Choroid plexus epithelial cell (primary cell): ENCODE measurements at places on chromosomes 7 and 10.
A peak's percentile ranks its signal among the peaks of the same experiment; 100 is the strongest.

- DNase-seq: no peak
Observed at GRCh38 chr7:51075681-51076580, 240.7 kb downstream of the COBL start.

- DNase-seq: no peak
Observed at GRCh38 chr10:130491693-130492050, 355.5 kb downstream of the GLRX3 start.

GRCh38 chr10:133373174-133374090 is at the start of gene ECHS1:
ECHS1 (minus strand) TSS chr10:133373354; CDS start chr10:133373333, 21 bp downstream.
- peak; percentile 91 for DNase-seq

- DNase-seq: peak; percentile 37
Observed at GRCh38 chr10:13614530-13615332, 28.0 kb downstream of the PRPF18 start.

DNA sequence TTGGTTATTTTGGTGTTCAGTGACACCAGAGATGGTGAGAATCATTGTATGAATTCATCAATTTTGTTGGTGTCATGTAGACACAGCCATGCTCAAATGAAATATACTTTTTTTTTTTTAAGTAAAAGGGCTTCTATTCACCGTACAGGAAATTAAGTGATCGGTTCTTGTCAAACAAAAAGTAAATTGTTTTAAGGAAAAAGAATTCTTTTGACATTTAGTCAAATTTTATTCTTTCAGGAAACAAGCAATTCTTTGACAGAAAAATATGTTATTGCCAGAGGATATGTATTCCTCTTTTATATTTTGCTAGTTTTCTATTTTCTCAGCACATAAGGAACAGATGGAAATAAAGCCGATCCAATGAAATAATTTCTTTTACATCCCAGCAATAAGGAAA is 551.9 kb downstream of the MAGI2 start:
- no peak for DNase-seq

- DNase-seq: no peak
Observed at GRCh38 chr10:114057855-114058254, 14.2 kb downstream of the ADRB1 start.
